Activated CD8-positive, alpha-beta T cell treated with anti-CD3 and anti-CD28 coated beads, Interleukin-2, amount 10 ng/mL, durations not matched to agents 7 days and 5 days (primary cell): ENCODE measurements at places on chromosomes 12 and 14. TPM values are rescaled to one million over a fixed set of nuclear protein-coding genes. Genes with fewer than 3 reads are reported as not detected.

The TMEM63C gene
- total RNA-seq: 0.73 TPM

GRCh38 chr12:45170456-45171042, 45.3 kb upstream of the ANO6 start:
- peak; percentile 87 for DNase-seq
- no peak overlapping the region for H3K27ac ChIP-seq
- H3K4me3 ChIP-seq: no peak overlapping the region
- H3K27me3 ChIP-seq: no peaks in the 10 kb centered on the region
- H3K4me1 ChIP-seq: no peaks in the 10 kb centered on the region

GRCh38 chr12:11765817-11766794, 116.6 kb downstream of the ETV6 start:
- peak overlapping the region; percentile 73 for H3K27ac ChIP-seq
- DNase-seq: peak; percentile 44
- peak overlapping the region; percentile 39 for H3K4me3 ChIP-seq
- peaks cover 19% of the 10 kb centered on the region for H3K36me3 ChIP-seq

The SERPINA10 gene
- not detected for total RNA-seq

The CLEC1A gene
- total RNA-seq: not detected

- H3K36me3 ChIP-seq: peaks cover 43% of the 10 kb centered on the region
- no peaks in the 10 kb centered on the region for H3K27me3 ChIP-seq
- no peak overlapping the region for H3K4me3 ChIP-seq
- DNase-seq: no peak
- no peak overlapping the region for H3K27ac ChIP-seq
Observed at GRCh38 chr12:12465522-12465921, 97.1 kb downstream of the DUSP16 start.
